ENCODE measurements at places on chromosomes 11 and 22.

DNA sequence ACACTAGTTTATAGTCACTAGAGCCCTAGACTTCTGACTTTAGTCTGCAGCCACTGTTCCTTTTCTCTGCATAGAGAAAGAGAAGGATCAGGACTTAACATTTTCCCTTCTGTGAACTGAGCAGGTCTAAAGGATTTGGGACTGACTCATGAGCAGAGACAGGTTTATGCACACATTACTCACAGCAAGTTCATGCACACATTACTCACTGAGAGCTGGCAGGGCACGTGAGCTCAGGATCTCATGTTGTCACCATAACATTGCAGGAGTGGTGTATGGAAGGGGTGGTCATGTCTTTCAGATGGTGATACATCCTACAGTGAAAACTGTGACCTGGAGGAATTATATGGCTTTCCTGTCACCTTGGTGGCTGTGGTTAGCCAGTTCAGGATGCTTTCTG is 56.4 kb downstream of the CEP164 start:
- DNase-seq: no peak

GRCh38 chr11:9717040-9717357 is 53.1 kb downstream of the SWAP70 start:
- no peak for DNase-seq

GRCh38 chr22:39142088-39142680 is 10.3 kb downstream of the CBX7 start:
- no peak for DNase-seq

GRCh38 chr11:124536520-124536919 is 6.9 kb downstream of the OR8B12 start:
- peak; percentile 9 for DNase-seq

GRCh38 chr11:124865902-124866851 is 945 bp downstream of the ROBO3 start:
- peak; percentile 32 for DNase-seq

GRCh38 chr11:102451681-102452460 is 694 bp downstream of the TMEM123 start:
- DNase-seq: no peak

- peak; percentile 56 for DNase-seq
Measured at GRCh38 chr22:50674606-50675552, 2.3 kb downstream of the SHANK3 start.

DNA sequence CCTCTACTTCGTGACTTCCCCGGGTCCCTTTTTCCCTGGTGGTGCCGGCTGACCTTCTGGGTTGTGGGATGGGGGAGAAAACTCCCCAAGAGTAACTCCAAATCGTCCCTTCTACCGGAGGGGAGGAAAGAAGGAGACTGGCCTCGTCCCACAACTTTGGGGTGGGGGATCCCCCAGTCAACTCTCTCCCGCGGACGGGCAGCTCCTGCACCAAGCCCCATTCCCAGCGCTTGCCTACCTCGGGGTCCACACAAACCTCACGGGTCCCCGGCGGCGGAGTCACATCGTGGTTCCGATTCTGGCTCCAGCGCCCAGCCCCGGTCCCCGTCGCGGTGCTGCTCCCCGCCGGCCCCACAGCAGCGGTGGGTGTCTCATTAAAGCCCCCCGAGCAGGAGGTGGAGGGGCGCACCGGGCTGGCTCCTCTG is 317 bp downstream of the BDNF start:
- DNase-seq: no peak

DNA sequence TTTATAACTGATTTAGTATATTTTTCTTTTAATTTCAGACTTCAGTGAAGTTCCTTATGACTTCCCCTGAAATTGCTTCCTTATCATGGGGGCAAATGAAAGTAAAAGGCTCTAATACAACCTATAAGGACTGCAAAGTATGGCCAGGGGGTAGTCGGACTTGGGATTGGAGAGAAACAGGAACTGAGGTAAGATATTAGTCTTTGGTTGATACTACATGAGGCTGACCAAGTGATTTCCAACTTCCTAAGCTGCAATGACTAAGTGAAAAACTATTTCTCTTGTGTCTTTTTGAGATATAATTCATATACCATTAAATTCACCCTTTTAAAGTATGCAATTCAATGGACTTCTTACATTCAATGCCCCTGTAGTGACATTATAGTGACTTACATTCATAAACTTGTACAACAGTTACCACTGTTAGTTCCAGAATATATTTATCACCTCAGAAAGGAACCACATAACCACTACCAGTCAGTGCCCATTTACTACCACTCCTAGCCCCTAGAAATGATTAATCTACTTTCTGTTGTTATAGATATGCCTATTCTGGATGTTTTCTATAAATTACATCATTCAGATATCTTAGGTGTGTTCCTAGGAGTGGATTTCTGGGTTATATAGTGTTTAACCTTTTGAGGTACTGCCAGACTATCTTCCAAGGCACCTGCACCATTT is 21.6 kb downstream of the AAMDC start:
- DNase-seq: no peak
